Left cardiac atrium (tissue), 4 donors: ENCODE measurements at places on chromosomes 6 and 20. TPM values are rescaled to one million over a fixed set of nuclear protein-coding genes. Genes with fewer than 3 reads are reported as not detected.

RPS21 gene
- total RNA-seq: 750 TPM

OOEP gene
- 0.24 TPM for total RNA-seq

- no peak for DNase-seq
Measured at GRCh38 chr20:46959081-46959692, 64.5 kb downstream of the EYA2 start.

GRCh38 chr6:136775548-136775947 is 16.7 kb downstream of the MAP3K5 start:
- DNase-seq: no peak

DNA sequence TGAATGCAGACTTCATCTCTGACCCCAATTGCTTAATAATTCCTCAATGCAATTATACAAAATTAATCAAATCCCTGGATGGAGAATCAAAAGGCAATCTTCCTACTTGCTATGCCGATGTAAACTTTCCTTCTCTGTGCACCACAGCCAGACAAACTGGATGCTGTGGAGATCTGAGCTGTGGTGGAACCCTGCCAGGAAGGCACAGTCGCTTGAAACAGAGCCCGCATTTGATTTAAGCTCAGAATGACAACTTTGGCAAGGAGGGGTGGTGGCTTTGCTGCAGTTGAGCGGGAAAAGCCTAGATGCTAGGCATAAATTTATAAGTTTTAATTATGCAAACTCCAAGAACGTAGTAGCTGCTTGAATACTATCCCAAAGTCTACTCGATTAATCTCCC is 190.8 kb downstream of the MTFR2 start:
- DNase-seq: no peak

GRCh38 chr6:160305926-160306713 is 42.1 kb upstream of the SLC22A3 start:
- DNase-seq: no peak

GRCh38 chr6:145453376-145453775 is 281.9 kb downstream of the EPM2A start:
- DNase-seq: no peak
